ENCODE measurements at places on chromosomes 4 and X. TPM values are rescaled to one million over a fixed set of nuclear protein-coding genes. Genes with fewer than 3 reads are reported as not detected.

- no peak for DNase-seq
- H3K4me3 ChIP-seq, result no peak overlapping the region
- no peaks in the 10 kb centered on the region for H3K27me3 ChIP-seq
- no peaks in the 10 kb centered on the region for H3K4me1 ChIP-seq
These were observed 61.2 kb downstream of the UPRT start for GRCh38 chrX:75335127-75335458.

The INTS6L gene
- total RNA-seq, result 4.7 TPM

DNA sequence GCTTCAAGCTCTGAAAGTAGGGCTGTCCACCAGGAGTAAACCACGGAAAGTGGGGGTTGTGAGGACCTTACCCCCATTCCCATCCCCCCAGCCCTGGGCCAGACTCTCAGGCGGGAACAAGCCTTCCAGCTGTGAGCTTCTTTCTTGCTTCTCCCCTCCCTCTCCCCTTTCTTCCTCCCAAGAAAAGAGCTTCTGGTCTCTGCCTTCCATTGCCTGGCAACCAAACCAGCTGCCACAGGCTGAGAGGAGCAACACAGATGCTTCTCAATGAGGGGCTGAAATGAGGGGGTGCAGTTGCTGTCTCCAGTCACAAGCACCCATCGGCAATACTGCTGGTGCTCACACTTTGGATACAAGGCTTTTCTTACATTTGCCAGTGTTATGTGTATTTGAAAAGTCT is 72.5 kb downstream of the SLC16A2 start:
- H3K4me3 ChIP-seq, result no peak overlapping the region
- H3K4me1 ChIP-seq, result no peaks in the 10 kb centered on the region
- H3K27ac ChIP-seq, result no peak overlapping the region
- DNase-seq, result no peak
- H3K36me3 ChIP-seq, result no peaks in the 10 kb centered on the region

GRCh38 chr4:47733302-47734175 is 104.3 kb downstream of the CORIN start:
- peaks cover 20% of the 10 kb centered on the region for H3K4me1 ChIP-seq
- H3K4me3 ChIP-seq, result no peak overlapping the region
- no peaks in the 10 kb centered on the region for H3K36me3 ChIP-seq
- DNase-seq, result no peak

GRCh38 chr4:78939667-78940008 is 400 bp upstream of the PAQR3 start:
- no peak for DNase-seq
- peaks cover 11% of the 10 kb centered on the region for H3K4me1 ChIP-seq
- no peaks in the 10 kb centered on the region for H3K27me3 ChIP-seq
- no peak overlapping the region for H3K4me3 ChIP-seq
- H3K36me3 ChIP-seq, result no peaks in the 10 kb centered on the region

- H3K4me3 ChIP-seq, result no peak overlapping the region
- H3K27me3 ChIP-seq, result no peaks in the 10 kb centered on the region
- no peaks in the 10 kb centered on the region for H3K4me1 ChIP-seq
- H3K36me3 ChIP-seq, result no peaks in the 10 kb centered on the region
These were observed 45.6 kb downstream of the GABRA3 start for GRCh38 chrX:152405561-152405960.

DNA sequence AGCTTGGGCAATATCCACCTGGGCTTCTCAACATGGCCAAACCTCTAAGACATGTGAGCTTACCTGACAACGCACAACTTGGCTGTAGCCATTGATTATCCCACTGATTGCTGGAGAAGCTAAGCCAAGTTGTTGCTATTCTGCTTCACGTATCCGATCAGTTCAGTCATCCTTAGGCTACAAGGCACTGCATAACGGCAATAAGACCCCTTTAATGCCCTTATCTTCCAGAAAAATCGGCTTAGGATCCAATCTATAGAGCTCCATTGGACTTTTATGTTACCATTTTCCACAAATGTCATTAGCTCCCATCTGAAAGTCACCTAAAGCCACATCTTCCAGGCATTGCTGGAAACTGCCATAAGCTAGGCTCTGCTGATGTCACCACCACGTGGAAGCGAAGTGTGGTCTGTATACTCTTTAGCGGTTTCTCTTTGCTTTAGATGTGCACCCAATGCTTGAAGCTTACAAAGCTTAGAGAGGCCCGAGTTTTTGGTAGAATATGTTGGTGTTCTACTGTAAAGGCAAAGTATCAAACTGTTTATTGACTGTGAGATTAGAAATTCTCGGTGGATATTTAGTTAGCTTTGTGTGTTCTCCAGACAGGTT is 163.1 kb downstream of the CPE start:
- H3K27ac ChIP-seq, result no peak overlapping the region
- no peak overlapping the region for H3K4me3 ChIP-seq
- no peaks in the 10 kb centered on the region for H3K4me1 ChIP-seq
- DNase-seq, result no peak
- H3K27me3 ChIP-seq, result no peaks in the 10 kb centered on the region

GRCh38 chr4:40434126-40434687 is 99.1 kb downstream of the CHRNA9 start:
- H3K27me3 ChIP-seq, result no peaks in the 10 kb centered on the region
- peaks cover 31% of the 10 kb centered on the region for H3K36me3 ChIP-seq
- H3K27ac ChIP-seq, result no peak overlapping the region
- H3K4me1 ChIP-seq, result peaks cover 16% of the 10 kb centered on the region
- no peak for DNase-seq

GRCh38 chr4:38060829-38061431 is 100.7 kb downstream of the PTTG2 start:
- no peak overlapping the region for H3K27ac ChIP-seq
- H3K27me3 ChIP-seq, result no peaks in the 10 kb centered on the region
- DNase-seq, result no peak
- no peaks in the 10 kb centered on the region for H3K36me3 ChIP-seq
- peaks cover 3% of the 10 kb centered on the region for H3K4me1 ChIP-seq
- H3K4me3 ChIP-seq, result no peak overlapping the region

The ARHGEF9 gene
- total RNA-seq, result 5.4 TPM

GRCh38 chrX:132612821-132613564 is 124.2 kb upstream of the MBNL3 start:
- DNase-seq, result peak; percentile 72
- no peak overlapping the region for H3K27ac ChIP-seq
- no peaks in the 10 kb centered on the region for H3K27me3 ChIP-seq
- no peaks in the 10 kb centered on the region for H3K4me1 ChIP-seq

DNA sequence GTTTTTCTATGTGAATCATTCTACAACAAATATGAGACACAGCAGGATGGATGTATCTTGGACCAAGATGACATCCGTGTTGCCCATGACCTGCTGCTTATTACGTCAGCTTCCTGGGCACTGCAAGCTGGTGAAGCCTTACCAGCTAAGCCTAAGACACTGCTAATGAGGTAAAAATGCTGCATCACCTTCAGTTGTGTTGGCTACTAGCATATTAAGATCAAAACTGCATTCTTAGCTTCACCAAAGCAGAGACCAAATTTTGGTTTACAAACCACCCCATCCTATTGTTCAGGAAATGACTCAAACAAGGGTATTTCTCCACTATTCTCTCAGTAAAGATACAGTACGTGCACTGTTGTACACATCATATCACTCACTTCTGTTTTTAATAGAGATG is 50.3 kb downstream of the MAML3 start:
- H3K36me3 ChIP-seq, result no peaks in the 10 kb centered on the region
- H3K27me3 ChIP-seq, result no peaks in the 10 kb centered on the region
- no peak overlapping the region for H3K27ac ChIP-seq
- H3K4me3 ChIP-seq, result no peak overlapping the region

The HELT gene
- total RNA-seq, result not detected

The TRAM1L1 gene
- total RNA-seq, result 2.3 TPM

The UGT2B11 gene
- not detected for total RNA-seq

GRCh38 chrX:68234171-68234910 is 199.0 kb downstream of the OPHN1 start:
- no peaks in the 10 kb centered on the region for H3K27me3 ChIP-seq
- DNase-seq, result no peak
- H3K36me3 ChIP-seq, result no peaks in the 10 kb centered on the region
- H3K27ac ChIP-seq, result no peak overlapping the region
- H3K4me3 ChIP-seq, result no peak overlapping the region
- no peaks in the 10 kb centered on the region for H3K4me1 ChIP-seq

DNA sequence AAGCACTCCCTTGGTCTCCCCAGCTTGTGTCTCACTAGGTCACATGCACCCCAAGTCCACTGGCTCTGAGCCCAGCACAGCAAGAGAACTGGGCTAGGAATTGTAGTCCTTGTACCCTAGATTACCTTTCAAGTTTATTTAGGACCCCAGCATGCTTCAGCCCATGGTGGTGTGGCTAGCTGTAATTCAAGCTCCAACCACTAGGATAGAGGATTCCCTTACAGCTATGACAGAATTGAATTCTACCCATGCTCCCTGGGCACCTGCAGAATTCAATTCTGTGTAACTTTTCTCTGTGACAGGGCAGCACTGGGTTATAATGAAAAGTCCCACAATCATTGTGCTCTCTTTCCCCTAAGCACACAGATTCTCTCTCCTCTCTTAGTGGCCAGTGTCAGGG is 253.8 kb upstream of the DMD start:
- H3K27ac ChIP-seq, result no peak overlapping the region
- no peaks in the 10 kb centered on the region for H3K27me3 ChIP-seq
- no peaks in the 10 kb centered on the region for H3K36me3 ChIP-seq
- DNase-seq, result no peak

The GLRB gene
- total RNA-seq, result 3.0 TPM

DNA sequence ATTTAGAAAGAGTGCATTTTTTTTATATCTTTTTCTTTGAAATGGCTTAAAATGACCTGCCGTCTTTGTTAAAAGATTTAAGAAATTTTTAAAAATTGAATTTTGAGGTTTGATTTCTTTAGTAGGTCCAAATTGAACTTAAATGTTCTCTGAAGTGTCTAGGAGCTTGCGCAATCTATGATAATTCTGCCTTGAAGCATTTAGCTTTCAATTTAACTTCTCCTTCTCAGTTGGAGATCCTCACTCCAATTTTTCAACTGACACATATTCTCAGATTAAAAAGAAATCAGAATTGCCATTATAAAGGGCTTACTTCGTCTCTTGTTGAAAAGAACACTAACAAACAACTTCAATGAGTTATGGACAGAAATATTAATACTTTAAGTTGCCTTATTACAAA is 273.5 kb downstream of the TMA16 start:
- no peaks in the 10 kb centered on the region for H3K36me3 ChIP-seq
- H3K4me3 ChIP-seq, result no peak overlapping the region
- no peaks in the 10 kb centered on the region for H3K27me3 ChIP-seq
- no peaks in the 10 kb centered on the region for H3K4me1 ChIP-seq
- no peak for DNase-seq

DNA sequence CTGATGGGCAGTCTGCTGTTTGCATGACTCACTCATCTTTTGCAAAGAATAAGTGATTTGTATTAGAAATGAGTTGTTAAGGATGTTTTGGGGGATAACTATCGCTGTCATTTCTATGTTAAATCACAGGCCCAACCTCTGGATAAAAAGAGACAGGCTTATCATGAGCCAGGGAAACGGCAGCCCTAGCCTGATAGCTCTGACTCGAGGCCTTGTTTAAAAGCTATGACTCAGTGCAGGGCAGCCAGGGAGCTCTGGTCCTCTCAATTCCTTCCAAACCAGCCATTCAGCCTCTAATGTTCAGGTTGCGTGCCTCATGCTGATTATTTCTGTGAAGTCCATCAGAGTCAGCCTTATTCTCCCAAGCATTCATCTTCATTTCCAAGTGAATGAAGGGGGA is 305.9 kb upstream of the HAND2 start:
- no peaks in the 10 kb centered on the region for H3K27me3 ChIP-seq
- H3K4me3 ChIP-seq, result no peak overlapping the region
- no peak overlapping the region for H3K27ac ChIP-seq
- no peaks in the 10 kb centered on the region for H3K36me3 ChIP-seq
- DNase-seq, result no peak

- H3K4me1 ChIP-seq, result no peaks in the 10 kb centered on the region
- no peak overlapping the region for H3K4me3 ChIP-seq
- H3K27me3 ChIP-seq, result no peaks in the 10 kb centered on the region
- no peaks in the 10 kb centered on the region for H3K36me3 ChIP-seq
- no peak for DNase-seq
- H3K27ac ChIP-seq, result no peak overlapping the region
These were observed 242.7 kb upstream of the NWD2 start for GRCh38 chr4:37001688-37002436.

DNA sequence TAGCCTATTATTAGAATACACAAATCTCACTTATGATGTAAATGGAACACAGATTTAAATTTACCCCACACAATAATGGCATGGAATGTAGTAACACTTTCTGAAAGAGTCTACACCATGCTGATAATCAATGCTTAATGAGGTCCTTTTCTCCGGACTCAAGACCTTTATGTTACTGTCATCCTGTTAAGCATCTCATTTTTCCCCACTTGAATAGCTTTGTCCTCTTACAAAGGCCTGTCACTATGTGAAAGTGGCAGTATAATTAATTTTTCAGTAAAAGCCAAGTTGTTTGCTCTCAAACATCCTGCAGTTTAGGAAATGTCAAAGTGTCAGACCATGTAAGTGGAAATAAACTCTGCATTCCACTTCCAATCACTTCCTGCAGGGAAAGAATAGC is 96.4 kb downstream of the GPC3 start:
- peaks cover 7% of the 10 kb centered on the region for H3K4me1 ChIP-seq
- no peak overlapping the region for H3K27ac ChIP-seq
- H3K36me3 ChIP-seq, result no peaks in the 10 kb centered on the region
- H3K27me3 ChIP-seq, result no peaks in the 10 kb centered on the region
- H3K4me3 ChIP-seq, result no peak overlapping the region
- DNase-seq, result no peak

DNA sequence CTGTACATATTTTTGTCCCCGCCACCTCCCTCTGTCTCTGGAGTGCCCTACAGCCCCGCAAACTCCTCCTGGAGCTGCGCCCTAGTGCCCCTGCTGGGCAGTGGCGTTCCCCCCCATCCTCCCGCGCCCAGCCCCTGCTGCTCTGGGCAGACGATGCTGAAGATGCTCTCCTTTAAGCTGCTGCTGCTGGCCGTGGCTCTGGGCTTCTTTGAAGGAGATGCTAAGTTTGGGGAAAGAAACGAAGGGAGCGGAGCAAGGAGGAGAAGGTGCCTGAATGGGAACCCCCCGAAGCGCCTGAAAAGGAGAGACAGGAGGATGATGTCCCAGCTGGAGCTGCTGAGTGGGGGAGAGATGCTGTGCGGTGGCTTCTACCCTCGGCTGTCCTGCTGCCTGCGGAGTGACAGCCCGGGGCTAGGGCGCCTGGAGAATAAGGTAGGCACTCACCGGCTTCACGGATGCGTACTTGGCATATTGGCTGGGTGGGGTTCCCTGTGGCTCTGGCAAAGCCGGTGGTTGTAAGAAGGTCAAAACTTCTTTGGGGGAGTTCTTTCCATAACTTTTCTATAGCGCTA is 653 bp downstream of the HHIP start:
- peak overlapping the region; percentile 76 for H3K27ac ChIP-seq
- no peak overlapping the region for H3K4me3 ChIP-seq
- no peaks in the 10 kb centered on the region for H3K36me3 ChIP-seq
- no peaks in the 10 kb centered on the region for H3K27me3 ChIP-seq
- DNase-seq, result peak; percentile 30
- peaks cover 18% of the 10 kb centered on the region for H3K4me1 ChIP-seq

GRCh38 chr4:1579001-1579900 is 104.9 kb downstream of the FAM53A start:
- H3K36me3 ChIP-seq, result no peaks in the 10 kb centered on the region
- peak overlapping the region; percentile 39 for H3K4me3 ChIP-seq
- H3K27me3 ChIP-seq, result no peaks in the 10 kb centered on the region
- H3K27ac ChIP-seq, result no peak overlapping the region
- peaks cover 20% of the 10 kb centered on the region for H3K4me1 ChIP-seq
- peak; percentile 57 for DNase-seq
